Gastrocnemius medialis (tissue), 4 donors: ENCODE measurements at places on chromosomes 6 and 20. TPM values are rescaled to one million over a fixed set of nuclear protein-coding genes. Genes with fewer than 3 reads are reported as not detected.

The CRYBG1 gene
- total RNA-seq: 0.98 TPM

The VNN1 gene
- total RNA-seq: 1.9 TPM

The OPRL1 gene
- 0.10 TPM for total RNA-seq

The TNXB gene
- total RNA-seq: 37.0 TPM

GRCh38 chr6:47195011-47195650 is 114.6 kb downstream of the TNFRSF21 start:
- H3K36me3 ChIP-seq: no peaks in the 10 kb centered on the region
- no peaks in the 10 kb centered on the region for H3K27me3 ChIP-seq
- DNase-seq: no peak
- H3K4me3 ChIP-seq: no peak overlapping the region
- no peaks in the 10 kb centered on the region for H3K4me1 ChIP-seq

DNA sequence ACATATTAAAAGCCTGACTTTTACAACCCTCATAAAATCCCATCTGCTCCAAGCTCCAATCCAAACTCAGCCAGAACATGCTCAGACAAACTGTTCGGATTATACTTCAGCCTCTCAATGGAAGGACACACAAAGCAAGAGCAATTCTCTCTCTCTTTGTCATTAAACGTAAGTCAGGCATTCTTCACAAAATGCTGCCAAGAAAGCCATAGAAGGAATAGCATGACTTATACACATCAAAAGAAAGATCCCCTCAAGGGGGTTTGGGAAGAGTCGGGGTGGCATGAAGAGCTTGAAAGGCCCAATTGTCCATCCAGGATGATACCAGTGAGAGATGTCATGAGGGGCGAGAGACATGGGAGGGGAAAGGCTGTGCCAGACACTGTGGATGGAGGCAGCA is 268.9 kb downstream of the PREX1 start:
- H3K27me3 ChIP-seq: no peaks in the 10 kb centered on the region
- H3K36me3 ChIP-seq: no peaks in the 10 kb centered on the region
- H3K27ac ChIP-seq: no peak overlapping the region
- no peak for DNase-seq
- no peaks in the 10 kb centered on the region for H3K4me1 ChIP-seq

DNA sequence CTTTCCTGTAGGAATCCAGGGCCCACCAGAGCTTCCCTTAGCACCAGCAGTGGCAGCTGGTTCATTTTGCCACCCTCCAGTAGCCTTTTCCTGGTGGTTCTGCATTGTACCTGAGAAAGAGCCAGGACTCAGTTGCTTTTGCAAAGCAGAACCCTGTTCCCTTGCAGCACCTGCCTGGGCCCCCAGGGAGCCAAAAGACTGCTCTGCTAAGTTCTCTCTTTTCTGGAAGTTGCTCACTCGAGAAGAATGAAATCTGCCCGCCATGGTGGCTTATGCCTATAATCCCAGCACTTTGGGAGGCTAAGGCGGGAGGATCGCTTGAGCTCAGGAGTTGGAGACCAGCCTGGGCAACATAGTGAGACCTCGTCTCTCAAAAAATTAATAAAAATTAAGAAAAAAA is 24.0 kb downstream of the GHRH start:
- no peak overlapping the region for H3K27ac ChIP-seq
- DNase-seq: no peak
- H3K4me1 ChIP-seq: peaks cover 48% of the 10 kb centered on the region
- H3K27me3 ChIP-seq: no peaks in the 10 kb centered on the region
- H3K36me3 ChIP-seq: no peaks in the 10 kb centered on the region

GRCh38 chr20:21190869-21191268 is 65.0 kb downstream of the KIZ start:
- H3K27ac ChIP-seq: no peak overlapping the region
- no peak overlapping the region for H3K4me3 ChIP-seq
- no peaks in the 10 kb centered on the region for H3K36me3 ChIP-seq
- no peak for DNase-seq
- no peaks in the 10 kb centered on the region for H3K27me3 ChIP-seq

GRCh38 chr6:169789944-169790927 is 38.8 kb downstream of the ERMARD start:
- peak; percentile 32 for DNase-seq
- no peaks in the 10 kb centered on the region for H3K36me3 ChIP-seq
- peak overlapping the region; percentile 44 for H3K27ac ChIP-seq
- H3K27me3 ChIP-seq: no peaks in the 10 kb centered on the region
- no peaks in the 10 kb centered on the region for H3K4me1 ChIP-seq

DNA sequence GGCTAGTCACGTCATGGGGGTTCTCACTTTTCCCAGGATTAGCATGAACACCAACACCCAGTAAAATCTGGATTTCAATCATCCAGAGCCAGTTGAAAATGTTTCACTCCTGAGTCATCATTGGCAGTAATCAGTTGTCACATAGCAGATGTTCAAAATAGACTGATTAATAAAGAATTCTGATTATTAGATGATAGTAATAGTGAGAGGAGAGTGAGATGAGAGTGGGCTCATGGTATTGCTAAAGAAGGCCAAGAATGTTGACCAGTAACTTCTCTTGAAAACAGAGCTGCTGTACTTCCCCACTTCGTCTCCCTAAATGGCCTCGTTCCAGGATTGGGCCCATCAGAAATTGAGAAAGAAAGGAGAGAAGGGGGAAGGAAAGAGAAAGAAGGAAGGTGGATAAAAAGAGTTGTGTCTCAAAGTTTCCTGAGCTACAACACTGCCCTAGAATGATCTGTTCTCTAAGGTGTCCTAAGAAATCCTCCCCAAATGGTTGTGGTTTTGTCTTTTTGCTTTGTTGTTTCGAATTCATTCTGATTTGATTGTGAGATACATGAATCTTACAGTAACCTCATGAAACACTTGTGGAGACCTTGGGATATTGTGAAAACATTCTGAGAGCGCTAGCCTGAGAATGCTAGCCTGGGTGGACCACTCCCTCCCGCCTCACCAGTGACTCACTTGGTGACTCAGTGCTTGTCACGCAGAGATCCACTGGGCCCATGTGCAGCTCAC is 502.2 kb upstream of the JARID2 start:
- peaks cover 4% of the 10 kb centered on the region for H3K27me3 ChIP-seq
- peak; percentile 64 for DNase-seq
- peak overlapping the region; percentile 44 for H3K27ac ChIP-seq
- no peaks in the 10 kb centered on the region for H3K36me3 ChIP-seq

DNA sequence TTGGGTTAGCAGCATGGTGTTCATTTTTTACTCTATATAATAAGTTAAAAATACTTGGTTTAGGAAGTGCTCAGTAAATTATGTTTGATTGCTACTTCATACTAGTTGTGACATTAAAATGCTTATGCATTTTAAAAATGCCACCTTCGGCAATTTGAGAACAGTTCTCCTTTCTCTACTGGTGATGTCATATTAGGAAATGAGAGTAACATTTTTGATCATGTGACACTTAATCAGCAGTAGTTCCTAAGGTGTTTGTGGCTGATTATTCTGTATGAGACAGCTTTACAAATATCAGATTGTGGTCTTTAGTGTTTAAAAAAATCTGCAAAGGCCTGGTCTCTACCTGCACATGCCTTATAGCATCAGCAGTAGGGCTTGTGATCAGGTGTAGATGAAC is 4.4 kb downstream of the GZF1 start:
- H3K4me1 ChIP-seq: peaks cover 44% of the 10 kb centered on the region
- no peak for DNase-seq
- H3K4me3 ChIP-seq: no peak overlapping the region

DNA sequence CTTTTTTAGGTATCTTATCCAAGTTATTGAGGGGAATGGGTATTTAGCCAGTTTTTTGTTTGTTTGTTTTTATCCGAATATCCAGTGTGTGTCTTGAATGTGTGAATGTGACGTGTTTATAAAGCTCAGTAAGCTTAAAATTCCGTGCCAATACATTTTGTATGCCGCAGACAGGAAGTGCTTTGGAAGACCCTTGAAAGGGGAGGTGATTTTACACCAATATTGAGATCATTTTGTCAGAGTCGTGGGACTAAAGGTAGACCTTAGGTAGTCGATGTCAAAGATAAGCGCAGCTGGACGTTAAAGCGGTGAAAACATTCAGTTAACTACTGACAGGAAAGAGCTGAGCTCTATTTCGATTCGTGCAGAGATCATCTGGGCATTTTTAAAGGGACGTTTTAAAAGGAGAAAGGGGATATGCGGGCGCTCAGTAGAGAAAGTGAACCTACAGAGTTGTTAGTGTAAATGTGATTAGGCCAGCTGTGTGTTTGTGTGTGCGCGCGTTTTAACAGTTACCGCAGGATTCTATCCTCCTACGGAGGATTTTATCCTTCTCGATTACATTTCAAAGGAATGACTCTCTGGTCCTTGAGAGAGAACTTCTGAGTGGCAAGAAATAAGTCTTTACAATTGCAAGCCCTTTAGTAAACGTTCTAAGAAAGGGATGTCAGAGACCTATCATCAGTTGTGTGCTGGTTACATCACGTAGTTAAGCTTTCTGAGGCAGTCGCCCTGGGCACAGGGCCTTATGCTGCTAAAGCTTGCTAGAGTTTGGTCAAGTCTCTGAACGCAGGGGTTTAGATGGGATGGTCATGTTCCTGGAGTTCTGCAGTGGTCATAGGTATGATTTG is 625 bp upstream of the ECHDC1 start:
- H3K27ac ChIP-seq: peak overlapping the region; percentile 80
- peaks cover 32% of the 10 kb centered on the region for H3K4me1 ChIP-seq
- no peak for DNase-seq
- H3K4me3 ChIP-seq: peak overlapping the region; percentile 77
- H3K36me3 ChIP-seq: no peaks in the 10 kb centered on the region
